HT1080 (cell line): ENCODE measurements at places on chromosomes 6 and 20. TPM values are rescaled to one million over a fixed set of nuclear protein-coding genes. Genes with fewer than 3 reads are reported as not detected.
A peak's percentile ranks its signal among the peaks of the same experiment; 100 is the strongest.

- no peak for DNase-seq
Observed at GRCh38 chr6:95364016-95364604, 213.2 kb upstream of the MANEA start.

- peak; percentile 96 for DNase-seq
Observed at GRCh38 chr6:84522135-84522549, 242.3 kb downstream of the TBX18 start.

- no peak for DNase-seq
Observed at GRCh38 chr6:5730585-5731263, 276.0 kb downstream of the NRN1 start.

GRCh38 chr6:101926149-101926925 is 532.8 kb downstream of the GRIK2 start:
- DNase-seq = no peak

DNA sequence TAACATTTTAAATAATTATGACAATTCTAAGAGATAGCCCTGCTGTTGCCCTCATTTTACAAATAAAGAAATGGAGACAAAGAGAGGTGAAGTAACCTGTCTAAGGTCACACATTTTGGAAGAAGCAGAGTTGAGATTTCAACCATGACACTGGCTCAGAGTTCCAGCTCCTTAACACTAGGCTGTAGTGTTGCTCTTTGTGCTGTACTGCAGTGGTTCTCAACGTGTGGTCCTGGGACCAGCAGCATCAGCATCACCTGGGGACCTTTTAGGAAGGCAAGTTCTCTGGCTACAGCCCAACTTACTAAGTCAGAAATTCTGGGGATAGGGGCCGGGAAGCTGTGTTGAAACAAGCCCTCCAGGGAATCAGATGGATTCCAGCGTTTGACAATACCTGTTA is 62.4 kb upstream of the FERMT1 start:
- DNase-seq = no peak

DNA sequence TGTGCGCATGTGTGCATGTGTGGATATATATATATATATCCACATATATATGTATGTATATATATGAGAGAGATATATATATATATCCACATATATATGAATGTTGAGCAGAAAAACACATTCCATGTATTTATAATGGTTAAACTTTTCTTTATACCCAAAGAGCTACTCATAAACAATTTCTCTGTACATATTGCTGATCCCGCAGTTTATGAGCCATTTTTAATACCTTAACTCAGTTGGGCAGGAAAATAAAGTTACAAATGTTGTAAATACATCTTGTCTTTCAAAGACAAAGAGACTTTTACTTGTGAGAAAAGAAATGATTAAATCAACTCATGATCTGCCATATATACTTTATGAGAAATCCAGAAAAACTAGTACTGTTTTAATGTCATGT is 18.1 kb upstream of the EPHA7 start:
- DNase-seq = no peak

ZSCAN12 gene
- 3.1 and 3.8 TPM in 2 replicates for total RNA-seq

MICA gene
- total RNA-seq = 24.9 and 25.6 TPM in 2 replicates

GRCh38 chr6:121776054-121776453 is 340.6 kb downstream of the GJA1 start:
- DNase-seq = no peak

DNA sequence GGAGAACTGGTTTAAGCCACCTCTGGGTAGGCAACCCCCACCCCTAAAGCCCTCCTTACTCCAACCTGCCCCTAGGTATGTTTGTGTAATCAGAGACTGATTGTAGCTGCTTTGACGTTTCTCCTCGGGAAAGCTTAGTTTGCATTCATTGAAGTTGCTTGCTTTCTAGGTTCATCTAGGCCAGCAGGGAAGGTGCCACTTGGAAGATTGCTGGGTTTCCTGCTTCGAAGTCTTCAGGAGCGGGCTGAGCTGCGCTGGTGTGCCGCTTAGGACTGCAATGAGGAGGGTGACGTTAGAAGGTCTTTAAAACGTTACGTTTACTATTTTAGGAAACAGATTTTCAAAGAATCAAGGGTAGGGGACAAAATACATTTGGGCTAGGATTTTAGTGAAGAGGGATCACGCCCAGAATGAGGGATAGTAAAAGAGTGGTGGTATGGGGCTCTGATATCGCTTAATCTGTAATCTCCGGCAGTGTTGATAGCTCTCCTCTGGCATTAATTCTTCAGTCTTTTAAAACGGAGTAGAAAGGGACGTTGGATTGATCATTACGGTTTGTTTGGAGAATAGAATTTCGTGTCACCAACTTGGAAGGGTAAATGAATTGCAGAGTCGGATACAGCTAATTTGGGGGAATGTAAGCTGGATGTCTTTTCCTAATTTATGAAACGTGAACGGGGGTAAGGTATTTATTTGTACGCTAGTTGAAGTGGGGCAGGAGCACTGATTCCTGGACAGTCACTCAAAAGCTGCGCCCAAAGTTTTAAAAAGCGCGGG is 92.6 kb upstream of the PRDM1 start:
- DNase-seq = no peak

GRCh38 chr20:57867807-57868206 is 158.0 kb upstream of the PMEPA1 start:
- no peak for DNase-seq

C20orf202 gene
- total RNA-seq = not detected in 2 replicates

DNA sequence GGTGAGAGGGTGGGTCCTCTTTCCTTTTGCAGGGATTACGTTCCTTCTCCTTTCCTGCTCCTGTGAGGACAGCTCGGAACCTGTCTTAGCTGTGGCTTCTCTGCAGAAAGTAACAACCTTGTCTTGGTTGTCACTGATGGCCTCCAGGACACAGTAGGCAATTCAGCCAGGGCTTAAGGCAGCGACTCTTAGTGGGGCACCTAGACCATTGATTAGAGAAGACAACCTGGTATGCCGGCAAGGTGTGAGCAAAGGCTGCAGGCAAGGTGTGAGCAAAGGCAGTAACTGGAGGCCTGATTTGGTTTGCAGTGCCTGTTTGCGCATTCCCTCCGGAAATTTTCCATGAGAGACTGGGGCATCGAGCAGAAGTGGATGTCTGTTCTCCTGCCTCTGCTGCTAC is 37.6 kb downstream of the DYNLT1 start:
- no peak for DNase-seq

ZC2HC1B gene
- total RNA-seq = not detected in 2 replicates

DNPH1 gene
- 92.6 and 123 TPM in 2 replicates for total RNA-seq
